ENCODE measurements at places on chromosomes 5 and 9. TPM values are rescaled to one million over a fixed set of nuclear protein-coding genes. Genes with fewer than 3 reads are reported as not detected.

EPB41L4B gene
- 0.76 TPM for total RNA-seq

CDX1 gene
- total RNA-seq = 0.33 TPM

WDR38 gene
- not detected for total RNA-seq

GDNF gene
- total RNA-seq = not detected

IL31RA gene
- total RNA-seq = 1.1 TPM

TAF11L2 gene
- not detected for total RNA-seq

NEURL1B gene
- total RNA-seq = 0.51 TPM

PANK3 gene
- total RNA-seq = 26.9 TPM

MED22 gene
- 32.5 TPM for total RNA-seq

CORO2A gene
- total RNA-seq = 2.7 TPM

TMEM8B gene
- 17.6 TPM for total RNA-seq

PCDHB2 gene
- 0.76 TPM for total RNA-seq

NMUR2 gene
- 0.16 TPM for total RNA-seq

C1QTNF3 gene
- 0.49 TPM for total RNA-seq
